ENCODE measurements at places on chromosomes 3 and 15.
A peak's percentile ranks its signal among the peaks of the same experiment; 100 is the strongest.

- no peak for DNase-seq
These were observed 23.6 kb upstream of the ETV5 start for GRCh38 chr3:186132487-186132886.

- no peak for DNase-seq
These were observed 1.2 kb downstream of the ZNF770 start for GRCh38 chr15:34986771-34987480.

DNA sequence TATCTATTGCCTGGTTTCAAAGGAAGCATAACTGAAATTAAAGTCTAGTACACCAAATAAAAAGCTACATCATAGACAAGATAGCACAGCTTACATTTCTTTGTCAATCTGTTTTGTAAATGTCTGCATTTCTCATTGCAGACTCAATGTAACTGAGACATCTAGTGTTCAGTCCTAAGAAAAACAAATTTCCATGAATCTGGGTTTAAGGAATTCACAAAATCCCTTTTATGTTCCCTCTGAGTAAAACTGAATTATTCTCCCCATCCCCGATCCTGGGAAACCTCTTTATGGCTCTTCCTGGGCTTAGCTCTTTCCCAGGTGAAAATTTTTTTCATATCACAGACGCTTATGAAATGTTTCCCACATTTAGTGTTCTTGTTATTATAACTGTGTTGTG is 21.6 kb upstream of the RASA2 start:
- no peak for DNase-seq

DNA sequence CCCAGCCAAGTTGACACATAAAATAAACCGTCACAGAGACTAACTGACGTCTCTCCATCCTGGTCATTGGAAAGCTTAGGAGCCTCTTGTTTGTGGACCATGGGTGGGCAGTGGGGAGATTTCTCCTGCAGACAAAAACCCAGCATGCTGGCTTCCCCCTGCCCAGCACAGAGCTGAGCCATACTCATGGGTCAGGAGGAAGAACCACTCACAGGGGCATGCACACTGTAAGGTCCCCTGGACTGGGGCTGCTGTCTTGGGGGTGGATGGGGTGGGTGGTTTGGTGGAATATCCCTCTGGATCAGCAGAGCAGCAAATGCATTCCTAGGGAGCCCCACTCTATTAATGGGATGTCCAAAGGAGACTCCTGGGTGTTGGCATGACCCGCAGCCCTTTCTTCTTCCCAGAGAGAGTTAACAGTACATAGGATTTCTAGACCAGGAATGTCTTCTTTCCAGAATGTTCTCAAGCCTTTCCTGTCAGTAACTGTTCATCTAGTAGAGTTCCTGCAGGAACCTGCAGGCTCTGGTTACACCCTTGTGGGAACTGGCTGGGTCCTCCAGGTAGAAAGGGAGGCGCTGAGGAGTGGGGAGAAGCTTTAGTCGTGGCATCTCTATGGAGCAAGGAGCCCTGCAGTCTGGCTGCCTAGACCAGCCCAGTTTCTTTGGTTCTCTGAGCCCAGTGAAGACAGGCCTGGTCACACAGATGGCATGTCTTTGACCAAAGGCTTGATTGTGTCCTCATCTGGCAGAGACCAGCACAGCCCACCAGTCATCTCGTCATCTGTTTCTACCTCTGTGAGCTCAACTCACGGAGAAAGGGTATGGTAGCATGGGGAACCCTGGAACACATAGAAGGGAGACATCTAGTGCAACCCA is 73.4 kb upstream of the PRR23C start:
- DNase-seq, result no peak

- peak; percentile 9 for DNase-seq
These were observed 472 bp downstream of the CHST14 start for GRCh38 chr15:40471105-40471807.

DNA sequence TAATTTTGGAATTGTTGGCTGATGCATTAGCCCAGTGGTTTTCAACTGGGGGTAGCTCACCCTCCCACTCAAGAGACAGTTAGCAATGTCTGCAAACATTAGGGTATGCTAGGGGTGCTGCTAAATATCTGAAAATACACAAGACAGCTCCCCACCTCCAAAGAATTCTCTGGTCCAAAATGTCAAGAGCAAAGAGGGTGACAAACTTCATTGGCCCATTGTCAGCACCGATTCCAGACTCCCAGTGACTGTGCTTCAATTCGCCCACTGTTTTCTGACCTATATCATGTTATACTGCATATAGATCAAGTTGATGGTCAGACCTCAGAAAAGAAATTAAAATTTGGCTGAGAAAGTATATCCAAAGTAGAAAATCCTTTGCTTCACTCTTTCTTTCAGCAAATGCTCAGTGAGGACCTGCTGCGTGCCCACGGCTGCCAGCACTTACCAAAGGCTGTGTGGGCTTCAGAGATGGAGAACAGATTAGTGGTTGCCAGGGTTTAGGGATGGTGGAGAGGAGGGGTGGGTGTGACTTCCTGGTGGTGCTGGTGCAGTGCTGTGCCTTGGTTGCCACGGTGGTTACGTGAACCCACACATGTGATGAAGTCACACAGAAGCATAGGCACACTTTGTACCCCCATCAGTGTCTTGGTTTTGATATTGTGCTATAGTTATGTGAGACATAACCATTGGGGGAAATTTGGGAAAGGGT is 204.0 kb downstream of the PLCL2 start:
- DNase-seq, result no peak

DNA sequence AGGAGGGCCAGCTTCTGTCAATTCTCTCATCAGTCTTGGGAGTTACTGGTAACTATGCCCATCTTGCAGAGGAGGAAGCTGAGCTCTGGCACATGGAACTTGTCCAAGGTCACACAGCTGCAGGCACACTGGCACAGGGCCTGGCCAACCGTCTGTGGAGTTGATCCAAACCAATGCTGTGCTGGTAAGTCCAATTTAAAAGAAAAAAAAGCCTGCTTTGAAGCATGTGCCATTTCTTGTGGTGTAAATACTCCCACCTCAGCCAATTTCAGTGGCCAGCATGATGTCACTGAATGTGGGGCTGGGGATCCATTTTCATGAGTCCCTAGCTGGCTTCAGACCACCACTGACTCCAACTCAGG is 83.4 kb downstream of the CHSY1 start:
- no peak for DNase-seq

- no peak for DNase-seq
These were observed 60.3 kb upstream of the PPP2R3A start for GRCh38 chr3:135905058-135905724.

DNA sequence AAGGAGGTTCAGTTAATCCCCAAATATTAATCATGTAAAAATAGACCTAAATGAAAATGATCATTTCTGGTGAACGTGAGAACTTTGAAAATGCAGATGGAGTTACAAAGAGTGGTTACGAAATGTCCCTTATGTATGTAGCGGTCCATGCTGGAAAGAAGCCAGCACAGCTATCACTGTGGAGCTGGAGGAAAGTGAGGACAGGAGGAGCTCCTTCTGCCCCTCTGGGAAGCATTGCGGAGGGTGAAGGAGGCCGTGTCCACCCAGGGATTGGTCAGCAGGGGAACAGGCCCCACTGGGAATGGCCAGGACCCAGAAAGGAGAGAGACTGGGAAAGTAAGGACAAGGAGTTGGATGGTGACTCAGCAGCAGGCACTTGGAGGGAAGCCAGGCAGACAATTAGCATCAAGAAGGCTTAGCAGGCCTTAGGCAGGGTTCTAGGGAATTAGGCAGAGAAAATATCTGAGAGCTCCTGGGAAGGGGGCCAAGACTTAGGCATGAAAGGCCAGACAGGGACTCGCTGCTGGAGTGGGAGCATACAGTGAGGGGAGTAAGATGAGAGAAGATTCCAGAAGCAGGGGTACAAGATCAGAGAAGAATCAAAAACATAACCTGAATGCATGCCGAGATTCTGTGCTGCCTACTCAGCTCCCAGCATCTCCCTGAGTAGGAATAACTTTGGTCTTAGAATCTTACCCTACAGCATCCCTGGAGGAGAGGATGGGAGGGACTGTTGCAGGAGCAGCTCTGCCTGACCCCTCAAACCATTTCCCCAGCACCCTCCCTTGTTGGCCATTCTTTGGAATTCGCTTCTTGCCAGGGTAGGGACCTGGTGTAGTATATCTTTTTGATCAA is 171.0 kb upstream of the UMPS start:
- no peak for DNase-seq

DNA sequence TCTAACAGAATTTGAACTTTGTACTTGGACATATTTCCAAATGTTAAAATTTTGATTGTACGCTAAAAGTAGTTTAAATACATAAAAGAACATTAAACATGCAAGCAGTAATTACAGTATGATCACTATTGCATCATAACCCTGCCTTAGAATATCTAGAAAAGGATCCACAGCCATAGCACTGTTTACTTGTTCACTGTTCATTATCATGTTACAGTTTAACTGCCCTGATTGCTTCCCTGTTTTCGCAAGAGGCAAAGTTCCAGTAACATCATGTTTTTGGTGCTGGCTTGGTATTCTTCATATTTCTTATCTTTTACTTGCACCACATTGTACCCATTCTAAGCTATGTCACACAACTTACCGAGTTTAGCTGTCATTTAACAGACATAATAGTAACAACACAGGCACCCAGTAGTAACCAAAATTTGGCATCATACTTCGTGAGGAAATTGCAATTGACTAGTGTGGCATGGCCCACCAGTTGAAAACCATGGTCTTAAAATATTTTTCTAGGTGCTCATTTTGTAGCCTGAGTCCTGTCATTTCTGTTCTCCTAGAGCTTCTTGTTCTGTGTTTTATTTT is 13.3 kb upstream of the TMEM87A start:
- DNase-seq, result no peak

GRCh38 chr15:58495891-58496408 is 64.2 kb downstream of the LIPC start:
- no peak for DNase-seq

GRCh38 chr3:60890226-60890625 is 361.0 kb downstream of the FHIT start:
- DNase-seq, result no peak

GRCh38 chr3:8201886-8202285 is 299.7 kb upstream of the LMCD1 start:
- no peak for DNase-seq

GRCh38 chr3:17759901-17760300 is 17.5 kb upstream of the TBC1D5 start:
- no peak for DNase-seq

DNA sequence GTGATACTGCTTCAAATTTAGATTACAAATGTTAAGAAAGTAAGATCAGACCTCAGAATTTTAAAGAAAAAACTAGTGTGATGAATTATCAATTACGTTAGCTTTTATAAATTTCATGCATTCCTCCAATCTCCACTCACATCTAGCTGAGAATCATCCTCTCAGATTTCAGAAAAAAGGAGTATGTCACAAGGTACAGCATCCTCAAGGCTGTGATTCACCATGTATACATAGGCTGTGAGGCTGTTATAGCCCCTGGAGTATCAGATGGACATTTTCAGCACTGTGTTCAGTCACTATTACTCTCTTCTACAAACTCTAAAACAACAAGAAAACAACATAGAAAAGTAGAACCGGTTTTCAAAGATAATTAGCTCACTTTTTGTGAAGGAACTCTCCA is 214.4 kb downstream of the PCCB start:
- DNase-seq, result no peak

DNA sequence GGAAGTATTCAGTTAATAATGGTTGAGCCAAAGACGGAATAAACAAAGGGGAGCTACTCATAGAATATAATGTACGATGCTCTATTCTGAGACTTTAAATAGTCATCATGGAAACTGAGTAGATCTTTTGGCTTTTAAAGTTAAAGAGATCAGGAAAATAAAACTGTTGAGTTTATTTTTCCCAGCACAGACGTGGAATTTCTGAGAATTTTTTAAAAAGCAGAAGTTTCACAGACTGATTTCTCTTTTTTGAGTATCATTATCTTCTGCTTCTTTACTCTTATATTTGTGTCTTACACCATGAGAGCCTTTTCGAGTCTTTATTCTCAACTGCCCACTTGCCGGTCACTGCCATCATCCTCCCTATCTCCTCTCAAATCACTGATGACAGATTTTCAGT is 13.2 kb downstream of the P2RY14 start:
- DNase-seq, result no peak

GRCh38 chr3:169613895-169614294 is 49.6 kb downstream of the MECOM start:
- no peak for DNase-seq

DNA sequence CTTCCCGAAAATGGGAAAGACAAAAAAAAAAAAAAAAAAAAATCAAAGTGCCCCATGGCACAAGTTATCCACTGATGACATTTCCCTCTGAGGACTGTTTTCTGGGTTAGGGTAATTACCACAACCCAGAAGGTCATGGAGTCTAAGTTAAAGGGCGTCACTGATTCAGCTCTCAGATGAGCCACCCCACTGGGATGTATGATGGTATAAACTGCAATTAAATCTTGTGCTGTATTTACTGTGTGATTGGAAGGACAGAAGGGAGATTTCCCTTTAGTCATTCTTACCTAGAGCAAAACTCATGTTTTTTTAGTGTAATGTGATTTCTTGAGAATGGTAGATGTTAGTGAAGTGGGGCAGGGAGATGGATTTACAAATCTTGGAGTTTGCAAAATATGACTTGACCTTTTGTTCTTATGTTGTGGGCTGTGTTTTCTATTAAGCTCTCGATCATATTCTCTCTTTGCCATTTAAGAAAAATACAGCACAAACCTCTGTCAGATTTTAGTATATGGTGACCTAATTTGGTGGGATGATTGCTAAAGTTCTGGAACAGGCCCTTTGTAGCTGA is 244.2 kb downstream of the PTPRG start:
- DNase-seq, result no peak

GRCh38 chr3:187498211-187498724 is 130.1 kb downstream of the RTP4 start:
- no peak for DNase-seq

- no peak for DNase-seq
These were observed 27.6 kb downstream of the RFT1 start for GRCh38 chr3:53102601-53103147.

DNA sequence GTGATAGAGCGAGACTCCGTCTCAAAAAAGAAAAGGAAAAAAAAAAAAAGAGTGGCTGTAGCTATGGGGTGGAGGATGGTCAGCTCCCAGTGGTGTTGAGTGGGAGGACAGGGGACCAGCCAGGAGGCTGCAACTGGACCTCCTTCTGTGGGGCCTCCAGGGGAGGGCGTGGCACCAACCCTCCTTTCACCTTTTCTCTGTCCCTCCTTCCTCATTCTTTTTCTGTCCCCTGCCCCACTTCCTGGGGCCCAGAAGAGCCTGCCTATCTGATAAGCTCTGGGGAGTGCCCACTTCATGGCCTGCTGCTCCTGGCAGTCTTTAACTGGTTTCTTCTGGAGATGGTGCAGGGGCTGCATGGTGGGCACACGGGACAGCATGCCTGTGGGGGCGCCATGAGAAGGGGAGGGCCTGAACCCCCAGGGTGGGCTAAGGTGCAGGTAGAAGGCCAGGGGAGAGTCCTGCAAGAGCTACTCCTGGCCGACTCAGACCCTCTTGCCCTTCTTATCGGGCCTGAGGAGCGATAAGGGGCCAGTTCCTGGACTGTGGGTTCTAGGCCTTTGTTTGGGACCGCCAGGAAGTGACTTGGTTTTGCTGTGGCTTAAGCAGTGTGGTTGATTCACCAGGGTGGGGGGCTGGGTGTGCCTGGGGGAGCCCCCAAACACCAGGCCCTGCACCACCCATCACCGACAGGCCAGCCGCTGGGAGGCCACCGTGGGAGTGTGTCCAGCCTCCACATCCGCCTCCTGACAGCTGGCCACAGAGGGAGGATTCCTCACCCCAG is 49.4 kb upstream of the FLNB start:
- DNase-seq, result no peak

GRCh38 chr15:100570275-100570674 is 31.7 kb downstream of the LINS1 start:
- DNase-seq, result no peak

GRCh38 chr15:74663303-74664027 is 32.4 kb downstream of the EDC3 start:
- no peak for DNase-seq

All from stimulated activated CD4-positive, alpha-beta T cell treated with anti-CD3 and anti-CD28 coated beads, Interleukin-15, amount 100 ng/mL, for 1 hour (primary cell).